ENCODE measurements at places on chromosomes 6 and 20.

- peaks cover 27% of the 10 kb centered on the region for H3K4me1 ChIP-seq
- peaks cover 7% of the 10 kb centered on the region for H3K27me3 ChIP-seq
- no peak for DNase-seq
- no peak overlapping the region for H3K4me3 ChIP-seq
- H3K27ac ChIP-seq: no peak overlapping the region
Observed at GRCh38 chr20:64035066-64035932, 683 bp upstream of the C20orf204 start.

DNA sequence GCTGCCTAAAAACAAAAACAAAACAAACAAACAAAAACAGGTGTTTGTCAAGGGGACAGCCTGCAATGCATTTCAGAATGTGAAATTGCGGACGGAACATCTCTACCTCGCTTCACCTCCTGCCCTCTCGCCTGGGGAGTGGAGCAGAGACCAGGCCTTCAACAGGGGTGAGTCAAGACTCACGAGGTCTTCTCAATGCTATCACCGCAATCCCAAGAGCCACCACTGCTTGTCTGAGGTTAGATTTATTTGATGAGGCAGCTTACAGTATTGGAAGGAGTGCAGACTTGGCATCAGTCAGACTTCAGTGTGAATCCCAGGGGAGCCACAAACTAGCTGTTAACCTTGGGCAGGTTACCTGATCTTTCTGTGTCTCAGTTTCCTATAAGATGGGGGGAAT, 7.7 kb downstream of the GABRR1 start:
- no peaks in the 10 kb centered on the region for H3K36me3 ChIP-seq
- H3K27me3 ChIP-seq: no peaks in the 10 kb centered on the region
- H3K4me1 ChIP-seq: no peaks in the 10 kb centered on the region
- H3K4me3 ChIP-seq: no peak overlapping the region

DNA sequence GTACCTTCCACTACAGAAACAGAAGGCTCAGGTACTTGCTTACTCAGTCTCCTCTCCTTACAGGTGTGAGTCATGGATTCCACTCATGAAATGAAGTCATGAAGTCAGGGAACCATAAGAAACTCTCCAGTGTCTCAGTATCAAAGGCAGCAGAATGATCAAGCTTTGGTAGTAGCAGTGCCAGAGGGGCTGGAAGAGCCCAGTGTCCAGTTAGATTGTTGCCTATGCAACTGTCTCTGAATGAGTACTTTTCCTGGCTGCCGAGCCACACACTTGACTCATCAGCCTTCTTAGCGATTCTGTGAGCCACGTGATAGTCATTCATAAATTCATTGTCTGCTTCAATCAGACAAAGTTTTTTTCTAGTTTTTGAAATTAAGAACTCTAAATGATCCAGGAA, 52.2 kb upstream of the DTNBP1 start:
- no peak overlapping the region for H3K27ac ChIP-seq
- H3K27me3 ChIP-seq: no peaks in the 10 kb centered on the region
- no peak for DNase-seq
- peaks cover 6% of the 10 kb centered on the region for H3K4me1 ChIP-seq
- H3K36me3 ChIP-seq: no peaks in the 10 kb centered on the region
- no peak overlapping the region for H3K4me3 ChIP-seq

- no peak for DNase-seq
- H3K27ac ChIP-seq: no peak overlapping the region
- no peaks in the 10 kb centered on the region for H3K27me3 ChIP-seq
Observed at GRCh38 chr20:20495729-20496503, 128.0 kb downstream of the INSM1 start.

Data from vagina (tissue), 2 donors.